ENCODE measurements at places on chromosomes 12 and 14. TPM values are rescaled to one million over a fixed set of nuclear protein-coding genes. Genes with fewer than 3 reads are reported as not detected.

The SIRT4 gene
- 1.6 TPM for polyA plus RNA-seq

GRCh38 chr14:19799880-19800279, 3.7 kb upstream of the OR4N2 start:
- no peak for DNase-seq

The UNC79 gene
- polyA plus RNA-seq, result 0.01 TPM

The KERA gene
- polyA plus RNA-seq, result not detected

GRCh38 chr12:123384318-123384993, 524 bp downstream of the KMT5A start:
- peak; percentile 42 for DNase-seq

The CNTN1 gene
- 69.7 TPM for polyA plus RNA-seq

DNA sequence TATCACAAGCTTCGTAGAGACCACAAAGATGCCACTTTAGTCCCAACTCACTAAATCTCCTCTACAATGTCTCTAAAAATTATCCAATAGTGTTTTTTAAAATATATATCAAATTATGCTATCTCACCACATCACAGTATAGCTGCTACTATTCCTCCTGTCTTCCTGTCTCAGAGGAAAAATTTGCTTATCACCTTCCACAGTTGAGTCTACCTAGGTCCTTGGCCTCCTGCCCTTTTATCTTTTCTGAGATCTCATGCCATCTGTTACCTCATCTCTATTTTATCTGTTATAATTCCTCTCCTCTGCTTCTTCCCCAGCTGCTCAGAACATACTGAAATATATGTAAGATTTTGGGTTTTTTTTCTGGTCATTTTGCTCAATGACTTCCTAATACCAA, 568.2 kb downstream of the DIO2 start:
- DNase-seq, result no peak

The NCKAP5L gene
- 8.5 TPM for polyA plus RNA-seq

GRCh38 chr12:6225630-6226001, 25.4 kb downstream of the CD9 start:
- no peak for DNase-seq

GRCh38 chr12:70822412-70822811, 98.1 kb downstream of the PTPRR start:
- DNase-seq, result no peak

The SIX4 gene
- polyA plus RNA-seq, result 2.3 TPM

The PLEKHH1 gene
- polyA plus RNA-seq, result 3.5 TPM

DNA sequence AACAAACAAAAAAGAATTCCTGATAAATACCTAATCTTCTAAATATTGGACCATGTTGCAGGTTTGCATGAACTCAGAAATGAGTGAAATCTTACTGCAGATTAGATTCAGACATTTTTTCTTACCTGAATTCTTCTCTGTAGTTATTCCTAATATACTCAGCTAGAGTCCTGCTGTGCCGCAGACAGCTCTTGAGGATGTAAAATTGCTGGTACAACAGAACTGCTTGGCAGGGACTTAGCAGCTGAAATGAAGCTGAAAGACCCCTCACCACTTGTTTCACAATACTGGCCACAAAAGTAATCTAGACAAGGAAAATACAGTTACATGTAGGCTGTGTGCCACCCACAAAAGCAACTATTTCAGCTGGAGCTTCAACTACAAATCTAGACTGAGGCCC, 48.3 kb upstream of the KICS2 start:
- DNase-seq, result no peak

GRCh38 chr14:30569216-30569902, 10.4 kb downstream of the G2E3 start:
- no peak for DNase-seq

The MSRB3 gene
- 24.6 TPM for polyA plus RNA-seq

- peak; percentile 51 for DNase-seq
Observed at GRCh38 chr12:40946612-40947194, 241.4 kb upstream of the PDZRN4 start.

DNA sequence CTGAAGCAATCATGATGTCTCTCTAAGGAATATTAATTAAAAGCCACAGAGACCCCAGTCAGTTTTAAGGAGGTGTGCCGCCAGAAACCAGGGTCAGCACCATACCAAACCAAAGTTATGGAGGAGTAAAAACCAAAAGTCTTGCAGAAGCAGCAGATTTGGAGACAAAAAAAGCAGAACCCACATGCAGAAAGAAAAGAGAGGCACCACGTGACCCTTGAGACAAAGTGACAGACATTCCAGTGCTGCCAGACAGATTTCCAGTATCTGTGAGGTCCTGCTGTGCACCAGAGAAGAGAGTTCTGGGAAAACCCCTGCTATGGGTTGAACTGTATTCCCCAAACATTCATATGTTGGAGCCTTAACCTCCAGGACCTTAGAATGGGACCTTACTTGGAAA, 59.7 kb downstream of the CAPZA3 start:
- no peak for DNase-seq

DNA sequence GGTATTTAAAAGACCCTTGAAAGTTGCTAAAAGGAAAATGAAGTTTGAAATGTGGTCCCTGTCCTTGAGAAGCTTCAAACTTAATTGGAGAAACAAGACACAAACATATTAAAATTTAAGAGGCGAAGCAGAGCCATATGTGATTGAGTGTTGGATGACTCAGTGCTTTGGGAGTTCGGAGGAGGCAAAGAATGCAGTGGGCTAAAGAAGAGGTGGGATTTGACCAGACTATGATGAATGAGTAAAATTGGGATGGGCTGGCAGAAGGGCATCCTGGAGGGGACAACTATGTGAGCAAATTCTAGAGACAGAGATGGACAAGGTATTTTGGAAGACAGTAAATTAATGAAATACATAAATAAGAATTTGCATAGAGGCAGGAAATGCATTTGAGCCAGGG, 358.6 kb downstream of the EGLN3 start:
- no peak for DNase-seq

DNA sequence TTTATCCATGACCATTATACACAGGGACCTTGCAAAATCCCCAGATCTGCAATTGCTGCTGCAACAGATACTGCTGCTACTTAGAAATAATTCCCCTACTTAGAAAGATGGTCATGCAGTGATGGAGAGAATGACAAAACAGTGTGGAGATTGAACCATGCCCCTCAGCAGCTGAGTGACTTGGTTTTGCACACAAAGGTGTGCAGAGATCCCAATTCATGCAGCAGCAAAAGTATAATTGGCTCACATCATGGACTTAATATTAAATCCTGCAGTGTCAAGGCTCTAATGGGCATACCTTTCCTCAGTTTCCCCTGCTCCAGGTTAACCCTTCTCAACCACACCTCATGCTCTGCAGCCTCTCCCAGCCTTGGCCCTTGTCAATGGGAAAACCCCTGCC, 3.0 kb upstream of the KRT78 start:
- no peak for DNase-seq

DNA sequence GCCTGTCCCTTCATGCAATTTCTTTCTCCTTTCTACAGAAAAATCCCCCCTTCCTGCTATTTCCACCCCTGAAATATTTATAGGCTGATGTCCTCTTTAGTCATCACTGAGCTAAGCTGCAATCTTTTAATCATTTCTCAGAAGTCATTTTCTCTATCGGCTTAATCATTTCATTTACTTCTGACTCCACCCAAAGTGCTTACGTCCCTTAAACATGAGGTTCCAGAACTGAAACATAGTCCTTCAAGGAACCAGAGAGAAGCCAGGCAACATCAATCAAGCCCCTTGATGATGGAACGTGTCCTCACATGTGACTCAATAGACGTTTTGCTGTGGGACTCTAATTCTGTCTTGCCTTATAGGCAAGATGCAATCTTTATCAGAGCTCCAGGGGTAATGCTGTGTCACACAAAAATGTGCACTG, 148.7 kb upstream of the KRR1 start:
- DNase-seq, result peak; percentile 80

GRCh38 chr14:103619057-103619456, 10.0 kb upstream of the KLC1 start:
- no peak for DNase-seq

The GPR162 gene
- 2.4 TPM for polyA plus RNA-seq

- peak; percentile 9 for DNase-seq
Observed at GRCh38 chr12:101490286-101490920, 15.3 kb downstream of the SPIC start.

- DNase-seq, result no peak
Observed at GRCh38 chr12:1758887-1759286, 61.5 kb upstream of the LRTM2 start.

GRCh38 chr12:54452628-54453027, 20.8 kb downstream of the GTSF1 start:
- DNase-seq, result no peak

DNA sequence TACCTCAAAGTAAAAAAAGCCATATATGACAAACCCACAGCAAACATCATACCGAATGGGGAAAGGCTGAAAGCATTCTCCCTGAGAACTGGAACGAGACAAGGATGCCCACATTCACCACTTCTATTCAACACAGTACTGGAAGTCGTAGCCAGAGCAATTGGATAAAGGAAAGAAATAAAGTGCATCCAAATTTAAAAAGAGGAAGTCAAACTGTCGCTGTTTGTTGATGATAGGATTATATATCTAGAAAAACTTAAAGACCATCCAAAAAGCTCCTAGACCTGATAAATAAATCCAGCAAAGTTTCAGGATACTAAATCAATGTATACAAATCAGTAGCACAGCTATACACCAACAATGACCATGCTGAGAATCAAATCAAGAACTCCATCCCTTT, 5.2 kb downstream of the NDUFA12 start:
- no peak for DNase-seq

The CDKL1 gene
- polyA plus RNA-seq, result 11.0 TPM

The KRT8 gene
- polyA plus RNA-seq, result 3,633 TPM

The PLBD1 gene
- 6.0 TPM for polyA plus RNA-seq

The KRT78 gene
- not detected for polyA plus RNA-seq

The LGR5 gene
- polyA plus RNA-seq, result not detected

- DNase-seq, result no peak
Observed at GRCh38 chr12:109680264-109681005, 33.2 kb upstream of the FAM222A start.

The GPRC5D gene
- not detected for polyA plus RNA-seq

GRCh38 chr14:98791661-98792060, 480.3 kb downstream of the BCL11B start:
- DNase-seq, result no peak

The LYSET gene
- polyA plus RNA-seq, result 27.0 TPM

The SCN8A gene
- polyA plus RNA-seq, result 1.8 TPM

DNA sequence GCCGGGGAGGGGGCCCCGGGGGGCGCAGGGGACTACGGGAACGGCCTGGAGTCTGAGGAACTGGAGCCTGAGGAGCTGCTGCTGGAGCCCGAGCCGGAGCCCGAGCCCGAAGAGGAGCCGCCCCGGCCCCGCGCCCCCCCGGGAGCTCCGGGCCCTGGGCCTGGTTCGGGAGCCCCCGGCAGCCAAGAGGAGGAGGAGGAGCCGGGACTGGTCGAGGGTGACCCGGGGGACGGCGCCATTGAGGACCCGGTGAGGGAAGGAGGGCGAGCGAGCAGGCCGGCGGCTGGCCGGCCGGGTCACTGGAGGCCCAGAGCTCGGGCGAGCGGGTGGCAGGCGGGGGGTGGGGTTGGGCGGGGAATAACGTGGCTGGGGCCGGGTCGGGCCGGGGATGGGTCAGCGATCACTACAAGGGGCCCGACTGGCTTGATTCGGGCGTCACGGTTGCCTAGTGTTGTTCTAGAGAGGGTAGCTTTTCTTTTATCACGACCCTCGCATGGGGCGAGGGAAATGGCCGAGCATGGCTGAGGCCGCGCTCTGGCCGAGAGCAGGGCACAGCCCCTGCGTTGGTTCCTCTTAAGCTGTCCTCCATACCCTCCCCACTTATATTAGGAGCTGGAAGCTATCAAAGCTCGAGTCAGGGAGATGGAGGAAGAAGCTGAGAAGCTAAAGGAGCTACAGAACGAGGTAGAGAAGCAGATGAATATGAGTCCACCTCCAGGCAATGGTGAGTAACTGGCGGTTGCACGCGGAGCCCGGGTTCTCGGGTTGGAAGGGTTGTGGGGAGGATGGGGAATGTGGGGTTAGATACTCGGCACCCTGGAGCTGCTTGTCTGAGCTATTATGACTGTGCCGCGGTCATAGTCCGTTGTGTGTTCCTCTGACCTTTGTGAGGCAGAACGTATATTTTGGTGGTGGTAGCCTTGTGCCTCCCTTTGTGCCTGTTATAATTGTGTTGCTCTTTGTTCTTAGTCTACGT, 603 bp downstream of the PABPN1 start:
- DNase-seq, result peak; percentile 44

The TCL1B gene
- polyA plus RNA-seq, result not detected

DNA sequence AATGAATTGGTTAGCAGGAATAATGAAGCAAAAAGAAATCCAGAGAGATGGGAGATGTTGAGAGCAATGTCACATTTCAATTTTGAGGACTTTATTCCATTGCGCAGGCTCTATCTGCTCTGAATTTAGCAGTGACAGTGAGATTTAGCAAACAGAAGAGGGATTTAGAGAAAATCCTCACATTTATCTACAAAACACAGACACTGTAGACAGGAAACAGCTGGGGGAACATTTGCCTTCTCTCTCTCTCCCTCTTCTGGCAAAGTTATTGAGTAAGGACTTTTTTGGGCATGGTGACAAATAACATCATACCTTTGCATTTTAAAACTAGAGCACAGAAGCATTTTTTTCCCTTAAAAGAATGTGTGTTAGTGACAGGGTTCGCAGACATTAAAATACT, at the start of gene IGF1:
Gene IGF1, minus strand, starts transcription at position 158 of the 400 bp plus-strand sequence. CDS start 182 bp downstream, outside the sequence.
- no peak for DNase-seq

- DNase-seq, result no peak
Observed at GRCh38 chr12:95446506-95446900, 27.4 kb upstream of the METAP2 start.

The PAWR gene
- 44.9 TPM for polyA plus RNA-seq

The ASCL1 gene
- not detected for polyA plus RNA-seq

DNA sequence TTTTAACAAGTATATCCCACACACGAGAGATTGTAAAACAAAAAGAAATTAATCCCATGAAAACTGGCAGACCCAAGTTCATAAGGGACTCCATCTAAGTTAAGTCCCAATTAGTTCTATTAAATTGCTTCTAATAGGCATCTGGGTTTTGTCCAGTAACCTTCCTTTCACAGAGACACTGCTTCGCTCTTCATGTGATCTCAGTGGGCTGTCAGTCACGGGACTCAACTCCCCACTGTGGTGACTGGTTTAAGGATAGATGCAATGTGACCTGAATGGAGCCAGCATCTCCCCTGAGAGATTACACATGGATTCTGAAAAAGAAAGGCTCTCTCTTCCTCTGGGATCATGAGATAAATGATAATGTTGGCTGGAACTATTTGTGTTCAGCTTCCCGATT, 96.4 kb downstream of the GAS2L3 start:
- no peak for DNase-seq

DNA sequence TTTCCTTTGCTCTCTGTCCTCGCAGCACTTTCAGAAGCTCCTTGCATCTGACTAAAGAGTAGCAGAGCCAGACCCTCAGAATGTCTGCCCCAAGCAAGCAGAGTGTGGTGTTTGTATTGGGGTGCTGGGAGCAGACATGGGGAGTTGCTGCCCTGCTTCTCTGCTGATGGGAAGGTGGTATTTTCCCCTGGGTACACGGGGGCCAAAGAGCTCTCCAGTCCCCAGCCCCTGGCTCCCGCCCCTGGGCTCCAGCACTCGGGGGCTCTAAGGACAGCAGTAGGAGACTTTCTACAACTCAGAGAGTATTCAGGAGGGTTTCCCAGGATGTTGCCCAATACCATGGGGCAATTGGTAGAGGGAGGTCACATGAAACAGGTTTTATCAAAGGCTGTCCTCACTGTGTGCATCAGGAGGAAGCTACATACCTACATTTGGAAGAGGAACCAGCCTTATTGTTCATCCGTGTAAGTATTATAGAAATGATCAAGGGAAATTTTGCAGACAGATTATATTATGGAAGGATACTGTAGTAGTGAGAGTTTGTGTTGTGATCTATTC, 50.3 kb downstream of the DAD1 start:
- no peak for DNase-seq
